ENCODE measurements at places on chromosomes 11 and 22. TPM values are rescaled to one million over a fixed set of nuclear protein-coding genes. Genes with fewer than 3 reads are reported as not detected.

Gene APOL3
- polyA plus RNA-seq = 13.1 TPM

Gene SLC22A12
- polyA plus RNA-seq = 0.03 TPM

Gene RTN4RL2
- polyA plus RNA-seq = 0.60 TPM

Gene ACTN3
- 0.22 TPM for polyA plus RNA-seq

Gene GAL3ST3
- 0.39 TPM for polyA plus RNA-seq

Gene OR52I2
- polyA plus RNA-seq = 0.03 TPM

Gene NRGN
- polyA plus RNA-seq = 2.1 TPM

Gene PLAAT5
- polyA plus RNA-seq = 0.78 TPM

Gene NAT10
- 37.0 TPM for polyA plus RNA-seq

Gene SOX10
- polyA plus RNA-seq = 8.8 TPM

Gene GALNT18
- polyA plus RNA-seq = 3.7 TPM

Gene FLRT1
- 1.9 TPM for polyA plus RNA-seq

Gene CSNK2A3
- 2.8 TPM for polyA plus RNA-seq

- DNase-seq = no peak
- peaks cover 49% of the 10 kb centered on the region for H3K4me1 ChIP-seq
- H3K4me3 ChIP-seq = no peak overlapping the region
- H3K27me3 ChIP-seq = no peaks in the 10 kb centered on the region
These were observed 5.1 kb upstream of the CDKN1C start for GRCh38 chr11:2890466-2891294.

- peaks cover 3% of the 10 kb centered on the region for H3K4me1 ChIP-seq
- no peak overlapping the region for H3K27ac ChIP-seq
- DNase-seq = no peak
- no peaks in the 10 kb centered on the region for H3K27me3 ChIP-seq
- H3K4me3 ChIP-seq = no peak overlapping the region
These were observed 54.5 kb upstream of the RRAS2 start for GRCh38 chr11:14413307-14414069.

- peak; percentile 41 for DNase-seq
- peaks cover 52% of the 10 kb centered on the region for H3K4me1 ChIP-seq
- H3K36me3 ChIP-seq = peaks cover 3% of the 10 kb centered on the region
- no peak overlapping the region for H3K4me3 ChIP-seq
- peak overlapping the region; percentile 95 for H3K27ac ChIP-seq
These were observed 13.9 kb downstream of the TMEM184B start for GRCh38 chr22:38258895-38259294.

DNA sequence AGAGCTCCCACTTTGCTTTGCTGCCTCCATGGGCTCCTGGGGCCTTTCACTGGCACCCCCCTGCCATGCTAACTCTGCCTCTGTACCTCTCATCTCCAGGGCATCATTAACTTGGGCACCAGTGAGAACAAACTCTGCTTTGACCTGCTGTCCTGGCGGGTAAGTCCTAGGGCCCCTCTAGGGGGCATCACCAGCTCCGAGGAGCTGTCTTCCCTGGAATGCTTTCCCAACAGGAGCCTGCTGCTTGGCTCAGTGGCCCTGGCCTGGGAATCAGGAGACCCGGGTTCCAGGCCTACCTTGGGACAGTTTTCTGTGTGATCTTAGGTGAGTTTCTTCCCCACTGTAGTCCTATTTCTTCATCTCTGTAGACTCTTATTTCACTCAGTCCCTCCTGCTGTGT, 5.1 kb downstream of the ACCS start:
- H3K36me3 ChIP-seq = peaks cover 46% of the 10 kb centered on the region
- no peaks in the 10 kb centered on the region for H3K27me3 ChIP-seq
- no peak overlapping the region for H3K4me3 ChIP-seq
- DNase-seq = no peak

DNA sequence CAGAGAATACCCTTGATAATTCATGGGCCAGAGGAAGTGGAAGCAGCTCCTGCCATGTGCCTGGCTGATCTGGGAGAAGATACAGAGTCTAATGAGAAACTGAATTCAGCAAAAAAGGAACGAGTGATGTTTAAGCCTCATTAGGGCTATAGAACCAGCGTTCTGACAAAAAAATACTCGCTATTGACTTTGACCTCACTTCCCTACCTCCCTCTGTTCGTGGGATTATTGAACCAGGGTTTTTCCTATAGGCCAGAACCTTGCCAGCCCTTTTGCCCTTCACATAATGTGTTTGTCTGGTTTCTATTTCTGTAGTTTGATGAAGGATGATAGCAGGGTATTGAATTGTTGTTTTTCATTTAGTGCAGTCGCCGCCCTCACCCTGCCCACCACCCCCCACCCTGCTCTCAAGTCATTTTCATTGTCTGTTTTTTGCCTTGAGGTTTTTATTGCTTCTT, 7.6 kb upstream of the RBFOX2 start:
- H3K27ac ChIP-seq = no peak overlapping the region
- no peak overlapping the region for H3K4me3 ChIP-seq
- no peak for DNase-seq
- no peaks in the 10 kb centered on the region for H3K36me3 ChIP-seq
- H3K4me1 ChIP-seq = no peaks in the 10 kb centered on the region

- no peaks in the 10 kb centered on the region for H3K27me3 ChIP-seq
- H3K27ac ChIP-seq = peak overlapping the region; percentile 43
- DNase-seq = peak; percentile 91
These were observed 104.2 kb downstream of the MICAL3 start for GRCh38 chr22:17920145-17920605.

GRCh38 chr11:62446091-62446490, 27.3 kb downstream of the SCGB1A1 start:
- no peak overlapping the region for H3K27ac ChIP-seq
- DNase-seq = peak; percentile 62
- no peak overlapping the region for H3K4me3 ChIP-seq
- H3K27me3 ChIP-seq = no peaks in the 10 kb centered on the region
- peaks cover 31% of the 10 kb centered on the region for H3K4me1 ChIP-seq

DNA sequence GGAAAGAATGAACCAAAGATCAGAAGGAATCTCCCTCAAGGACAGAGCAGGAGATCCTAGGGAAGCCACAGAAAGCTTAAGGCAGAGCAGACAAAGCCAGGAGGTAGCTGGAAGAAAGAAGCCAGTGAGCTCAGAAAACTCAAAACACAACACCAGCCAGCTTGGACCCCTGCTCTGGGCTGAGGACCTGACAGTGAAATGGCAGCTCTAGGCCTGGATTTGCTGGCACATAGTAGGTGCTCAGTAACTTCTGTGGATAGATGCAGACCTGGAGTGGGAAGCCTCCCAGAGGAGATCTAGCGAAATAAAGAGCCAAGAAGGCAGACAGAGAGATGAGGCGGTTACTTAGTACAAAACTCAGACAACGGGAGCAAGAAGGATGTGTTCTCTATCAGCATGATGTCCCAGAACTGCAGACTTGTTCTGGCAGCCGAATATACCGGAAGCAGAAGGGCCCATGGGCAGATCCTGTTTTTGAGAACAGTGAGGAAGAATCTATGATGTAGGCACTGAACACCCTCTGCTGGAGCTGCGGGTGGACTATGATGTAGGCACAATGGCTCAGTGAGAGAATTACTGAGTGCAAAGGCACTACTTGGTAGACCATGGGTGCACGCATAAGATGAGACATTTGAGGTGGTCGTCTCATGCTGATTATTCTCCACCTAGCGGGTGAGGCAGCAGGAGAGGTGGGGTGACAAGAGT, 4.8 kb downstream of the ROBO4 start:
- H3K27me3 ChIP-seq = peaks cover 21% of the 10 kb centered on the region
- no peaks in the 10 kb centered on the region for H3K36me3 ChIP-seq
- no peak overlapping the region for H3K4me3 ChIP-seq

DNA sequence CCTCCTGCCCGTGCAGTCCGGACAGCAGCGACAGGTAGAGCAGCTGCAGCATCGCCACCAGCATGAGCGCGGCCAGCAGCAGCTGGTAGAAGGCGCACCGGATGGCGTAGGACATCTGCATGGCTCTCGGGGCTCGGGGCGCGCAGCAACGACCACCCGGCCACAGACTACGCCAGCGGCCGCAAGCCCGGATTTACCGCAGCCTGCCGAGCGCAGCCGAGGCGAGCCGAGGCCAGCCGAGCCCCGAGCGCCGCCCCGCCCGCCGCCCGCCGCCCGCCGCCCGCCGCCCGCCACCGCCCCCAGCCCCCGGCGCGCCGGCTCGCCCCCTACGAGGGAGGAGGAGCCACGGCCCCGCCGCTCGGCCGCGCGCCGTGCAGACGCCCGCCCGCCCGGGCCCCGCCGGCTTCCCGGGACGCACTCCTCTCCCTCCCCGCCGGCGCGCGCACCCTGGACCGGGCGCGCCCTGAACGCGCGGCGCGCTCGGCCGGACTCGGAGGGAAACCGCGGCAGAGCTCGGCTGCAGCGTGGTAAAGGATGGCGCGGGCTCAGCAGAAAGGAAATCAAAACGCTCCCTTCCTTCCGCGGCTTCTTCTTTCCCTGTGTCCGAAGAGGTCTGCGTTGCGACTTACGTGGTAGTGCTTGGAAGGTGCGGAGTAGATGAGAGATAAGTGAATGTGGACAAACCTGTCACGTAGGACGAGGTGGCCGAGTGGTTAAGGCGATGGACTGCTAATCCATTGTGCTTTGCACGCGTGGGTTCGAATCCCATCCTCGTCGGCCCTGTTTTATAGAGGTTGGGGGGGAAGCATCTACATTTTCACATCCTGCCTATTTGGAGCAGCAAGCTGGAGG, at the start of gene B4GAT1:
B4GAT1 (minus strand) TSS at position 205 of the 852 bp plus-strand sequence; CDS start at position 121, 84 bp downstream.
- DNase-seq = peak; percentile 88
- H3K4me3 ChIP-seq = peak within 1 kb of the TSS; percentile 87

DNA sequence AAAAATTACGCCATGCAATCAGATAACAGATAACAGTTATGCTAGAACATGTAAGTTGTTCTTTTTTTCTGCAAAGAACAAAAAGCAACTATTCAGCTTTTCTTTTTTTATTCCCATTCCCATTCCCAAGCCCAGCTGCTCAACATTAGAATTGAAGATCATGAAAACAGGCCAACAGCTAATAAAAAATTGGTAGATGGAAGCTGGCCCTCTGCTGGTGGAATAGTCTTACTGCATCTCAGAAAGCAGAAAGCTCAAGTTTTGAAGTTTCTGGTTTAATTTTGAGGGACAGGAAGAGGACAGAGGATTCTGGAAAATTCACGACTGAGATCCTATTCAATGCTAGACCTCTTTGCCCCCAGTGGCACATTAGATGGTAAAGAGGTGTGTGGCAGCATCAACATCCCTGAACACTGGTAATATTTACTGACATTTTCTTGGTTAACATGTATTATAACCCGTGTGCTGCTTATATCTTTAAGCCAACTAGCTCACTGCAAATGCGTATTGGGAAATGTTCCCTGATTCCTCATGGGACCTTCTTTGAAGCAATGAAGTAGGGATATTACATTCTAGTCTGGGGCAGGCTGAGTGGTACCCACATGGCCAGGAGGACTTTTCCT, 591.2 kb downstream of the OPCML start:
- H3K4me3 ChIP-seq = no peak overlapping the region
- peaks cover 11% of the 10 kb centered on the region for H3K4me1 ChIP-seq
- peak; percentile 21 for DNase-seq
- no peak overlapping the region for H3K27ac ChIP-seq
- peaks cover 37% of the 10 kb centered on the region for H3K27me3 ChIP-seq

- peaks cover 30% of the 10 kb centered on the region for H3K36me3 ChIP-seq
- H3K27ac ChIP-seq = no peak overlapping the region
- no peaks in the 10 kb centered on the region for H3K27me3 ChIP-seq
- no peak overlapping the region for H3K4me3 ChIP-seq
- H3K4me1 ChIP-seq = no peaks in the 10 kb centered on the region
These were observed 145.1 kb downstream of the SWAP70 start for GRCh38 chr11:9808943-9809342.

GRCh38 chr11:61514050-61514917, 5.7 kb downstream of the LRRC10B start:
- H3K27me3 ChIP-seq = peaks cover 8% of the 10 kb centered on the region
- DNase-seq = no peak
- H3K27ac ChIP-seq = peak overlapping the region; percentile 29
- no peak overlapping the region for H3K4me3 ChIP-seq

GRCh38 chr11:119034813-119035212, 4.1 kb upstream of the SLC37A4 start:
- H3K4me1 ChIP-seq = no peaks in the 10 kb centered on the region
- no peak overlapping the region for H3K27ac ChIP-seq
- H3K36me3 ChIP-seq = no peaks in the 10 kb centered on the region
- no peak for DNase-seq
- H3K4me3 ChIP-seq = no peak overlapping the region

DNA sequence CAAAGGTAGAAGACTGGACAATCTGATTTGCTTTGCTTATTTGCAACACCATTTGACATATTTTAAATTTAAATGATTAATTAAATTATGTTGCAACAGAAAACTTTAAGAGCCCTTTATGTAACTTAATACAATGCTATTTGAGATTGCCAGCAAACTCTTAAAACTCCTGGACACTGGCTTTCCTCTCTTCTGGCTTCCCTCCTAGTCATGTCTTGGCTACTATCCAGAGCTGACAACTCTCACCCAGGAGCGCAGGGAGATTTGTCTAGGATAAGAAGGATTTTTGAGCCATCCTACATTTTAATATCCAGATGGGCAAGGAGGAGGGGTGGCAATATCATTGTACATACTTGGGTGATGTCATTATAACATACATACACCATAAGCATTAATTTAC, 134.3 kb downstream of the ELP4 start:
- H3K27me3 ChIP-seq = no peaks in the 10 kb centered on the region
- no peak for DNase-seq
- H3K36me3 ChIP-seq = no peaks in the 10 kb centered on the region
- no peak overlapping the region for H3K27ac ChIP-seq
- no peaks in the 10 kb centered on the region for H3K4me1 ChIP-seq

- peaks cover 20% of the 10 kb centered on the region for H3K4me1 ChIP-seq
- DNase-seq = no peak
- peaks cover 10% of the 10 kb centered on the region for H3K36me3 ChIP-seq
- peak overlapping the region; percentile 71 for H3K4me3 ChIP-seq
These were observed 1.4 kb downstream of the TMEM109 start for GRCh38 chr11:60915248-60915914.

DNA sequence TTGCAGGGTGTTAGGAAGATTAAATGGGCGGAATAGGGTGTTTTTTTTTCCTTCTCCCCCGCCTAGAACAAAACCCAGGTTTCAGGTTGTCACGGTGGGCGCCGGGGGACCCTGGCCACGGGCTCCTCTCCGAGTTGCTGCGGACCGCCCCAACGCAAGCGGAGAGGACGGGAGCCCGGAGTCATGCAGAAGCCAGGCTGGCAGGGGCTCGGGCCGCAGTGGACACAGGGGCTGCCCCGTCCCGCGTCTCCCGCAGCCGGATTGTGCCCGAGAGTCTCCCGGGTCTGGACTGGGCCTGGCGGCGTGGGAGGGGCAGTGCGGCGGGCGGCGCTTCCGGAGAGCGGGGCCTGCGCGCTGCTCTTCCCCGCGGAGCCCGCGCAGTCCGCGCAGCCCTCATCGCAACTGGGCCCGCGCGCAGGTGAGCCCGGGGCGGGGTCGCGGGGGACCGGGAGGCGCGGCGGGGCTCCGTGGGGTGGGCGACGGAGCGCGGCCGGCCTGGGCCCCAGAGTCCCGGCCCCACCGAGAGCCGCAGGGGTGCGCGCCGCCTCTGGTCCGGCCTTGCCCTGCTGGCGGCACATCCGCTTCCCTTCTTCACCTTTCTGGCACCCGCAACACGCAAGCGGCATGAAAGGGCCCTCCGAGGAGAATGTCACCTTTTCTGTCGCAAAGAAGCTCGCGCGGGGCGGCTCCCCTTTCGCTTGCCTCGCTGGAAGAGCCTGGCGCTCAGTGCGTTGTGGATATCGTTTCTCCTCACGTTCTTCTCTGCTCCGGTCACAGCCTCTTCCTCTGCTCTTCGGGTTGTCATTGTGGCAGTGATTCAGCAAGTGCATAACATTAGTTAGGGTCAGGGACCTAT, at the start of gene TIRAP:
TIRAP (plus strand) TSS at position 358 of the 856 bp plus-strand sequence. CDS start 7,802 bp downstream, outside the sequence.
- peak within 1 kb of the TSS; percentile 90 for H3K27ac ChIP-seq
- no peaks in the 10 kb centered on the region for H3K27me3 ChIP-seq
- peaks cover 5% of the 10 kb centered on the region for H3K36me3 ChIP-seq

GRCh38 chr11:106624377-106624776, 393.9 kb downstream of the GUCY1A2 start:
- H3K27ac ChIP-seq = no peak overlapping the region
- no peaks in the 10 kb centered on the region for H3K4me1 ChIP-seq

Data from large intestine (tissue), 12 donors.